Activated T-helper 9 cell treated with anti-CD3 and anti-CD28 coated beads, Interleukin-2, amount 50 U/mL, for 16 hours (primary cell): ENCODE measurements at places on chromosomes 12 and 14.

DNA sequence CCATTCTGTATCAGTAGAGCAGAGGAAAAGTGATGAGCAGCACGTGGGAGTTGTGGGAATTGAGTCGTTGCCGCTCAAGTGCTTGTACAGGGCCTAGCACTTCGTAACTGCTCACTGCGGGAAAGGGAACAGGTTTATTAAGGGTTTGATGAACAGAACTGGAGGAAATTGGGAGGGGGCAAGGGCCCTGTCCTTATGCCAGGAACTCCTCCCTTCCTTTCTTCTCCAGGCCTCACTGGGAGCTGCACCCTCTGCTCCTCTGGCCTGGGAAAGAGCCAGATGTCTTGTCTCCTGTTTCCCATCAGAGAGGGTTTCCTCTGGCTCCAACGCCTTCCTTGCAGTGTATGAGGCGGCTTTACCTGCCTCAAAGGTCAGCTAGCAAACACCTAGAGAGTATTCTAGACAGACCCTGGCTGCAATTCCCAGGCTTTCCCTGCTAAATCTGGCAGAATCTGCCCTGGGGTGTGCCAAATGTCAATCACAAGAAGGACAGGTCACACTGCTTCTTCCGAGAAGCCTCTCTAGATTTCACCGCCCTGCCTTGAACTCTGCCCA, 78.4 kb downstream of the NTF3 start:
- DNase-seq, result no peak

DNA sequence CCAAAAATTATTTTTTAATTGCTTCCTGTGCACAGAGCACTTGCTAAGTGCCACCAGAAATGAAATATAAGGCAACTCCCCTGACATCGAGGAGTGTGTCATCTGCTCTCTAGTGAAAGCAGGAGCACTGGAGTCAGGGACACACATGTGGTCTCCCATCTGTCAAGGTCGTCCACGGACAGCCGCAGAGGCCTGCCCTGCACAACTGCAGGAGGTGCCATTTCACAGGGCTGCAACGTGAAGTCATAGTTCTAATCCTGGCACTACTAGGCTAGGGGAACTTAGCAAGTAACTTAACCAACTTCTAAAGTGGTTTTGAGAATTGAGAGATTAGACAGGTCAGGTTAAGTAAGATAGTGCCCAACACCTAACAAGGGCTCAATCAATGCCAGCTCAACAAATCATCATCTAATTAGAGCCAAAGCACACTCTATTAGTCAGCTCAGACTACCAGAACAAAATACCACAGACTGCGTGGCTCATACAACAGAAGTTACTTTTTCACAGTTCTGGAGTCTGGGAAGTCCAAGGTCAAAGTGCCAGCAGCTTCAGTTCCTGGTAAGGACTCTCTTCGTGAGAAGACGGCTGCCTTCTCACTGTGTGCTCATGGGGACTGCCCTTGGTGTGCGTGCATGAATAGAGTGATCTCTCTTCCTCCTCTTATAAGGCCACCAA, 30.7 kb downstream of the FOXN3 start:
- DNase-seq, result no peak

DNA sequence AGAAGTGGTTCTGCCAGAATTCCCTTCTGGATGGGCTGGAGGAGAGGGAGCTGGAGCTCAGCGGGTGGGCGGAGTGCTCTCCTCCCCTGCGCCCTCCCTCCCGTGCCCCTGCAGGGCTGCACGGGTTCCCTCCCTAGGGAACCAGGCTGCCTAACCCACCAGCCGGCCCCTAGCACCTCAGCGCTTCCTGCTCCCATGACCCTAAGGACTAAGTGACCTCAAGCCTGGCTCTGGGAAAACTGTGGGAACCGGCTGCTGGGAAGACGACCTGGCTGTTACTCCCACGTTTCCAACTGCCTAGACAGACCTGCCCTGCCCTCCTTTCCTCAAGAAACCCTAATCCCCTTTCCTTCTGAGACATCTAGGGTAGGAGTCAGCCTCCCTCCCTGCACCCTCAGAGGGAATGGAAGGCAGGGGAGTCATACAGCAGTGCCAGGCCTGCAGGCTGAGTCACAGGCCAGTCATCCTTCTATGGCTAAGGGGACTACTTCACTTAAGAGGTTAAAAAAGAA, 31.5 kb downstream of the SLC6A12 start:
- DNase-seq, result no peak

GRCh38 chr12:57776247-57776587, 3.8 kb downstream of the EEF1AKMT3 start:
- DNase-seq, result no peak

DNA sequence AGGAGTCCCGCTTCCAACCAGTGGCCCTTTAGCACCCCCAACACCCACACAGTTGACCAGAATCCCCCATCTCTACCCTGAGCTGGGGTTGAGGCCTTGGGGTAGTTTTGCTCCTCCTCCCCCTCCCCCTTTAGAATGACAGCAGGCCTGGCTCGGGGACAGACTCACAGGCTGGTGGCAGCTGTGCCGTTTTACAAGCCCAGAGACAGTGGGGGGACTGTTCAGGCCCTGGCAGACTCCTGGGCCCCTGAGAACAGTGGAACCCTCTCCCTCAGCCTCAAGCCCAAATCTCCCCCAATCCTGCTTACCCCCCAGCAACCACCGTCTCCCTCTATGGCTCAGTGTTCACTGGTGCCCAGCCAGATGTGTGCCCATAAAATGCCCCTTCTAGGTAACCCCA, 10.1 kb downstream of the TMEM119 start:
- no peak for DNase-seq

DNA sequence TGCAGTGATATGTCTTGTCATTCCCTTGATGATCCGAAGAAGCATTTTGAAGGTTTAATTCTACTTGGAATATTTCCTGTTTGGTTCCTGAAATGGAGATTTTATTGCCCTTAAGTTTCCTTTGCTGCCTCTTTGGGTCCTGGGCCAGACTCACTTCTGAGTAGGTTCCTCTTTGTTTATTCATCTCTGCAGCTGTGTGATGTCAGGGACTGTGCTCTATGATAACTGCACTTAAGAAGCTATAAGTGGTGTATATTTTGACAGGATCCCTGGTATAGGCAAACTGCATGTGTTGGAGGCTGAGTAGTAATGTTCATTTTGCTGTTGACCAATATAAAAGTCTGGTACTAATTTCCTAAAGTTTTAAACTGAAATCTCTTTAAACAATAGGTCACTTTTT, at the start of gene KLRC4:
Gene KLRC4, minus strand, starts transcription at position 366 of the 400 bp plus-strand sequence. Its CDS starts 182 bp downstream, at position 184.
- no peak for DNase-seq

GRCh38 chr14:72554994-72555608, 338.8 kb downstream of the DPF3 start:
- no peak for DNase-seq

DNA sequence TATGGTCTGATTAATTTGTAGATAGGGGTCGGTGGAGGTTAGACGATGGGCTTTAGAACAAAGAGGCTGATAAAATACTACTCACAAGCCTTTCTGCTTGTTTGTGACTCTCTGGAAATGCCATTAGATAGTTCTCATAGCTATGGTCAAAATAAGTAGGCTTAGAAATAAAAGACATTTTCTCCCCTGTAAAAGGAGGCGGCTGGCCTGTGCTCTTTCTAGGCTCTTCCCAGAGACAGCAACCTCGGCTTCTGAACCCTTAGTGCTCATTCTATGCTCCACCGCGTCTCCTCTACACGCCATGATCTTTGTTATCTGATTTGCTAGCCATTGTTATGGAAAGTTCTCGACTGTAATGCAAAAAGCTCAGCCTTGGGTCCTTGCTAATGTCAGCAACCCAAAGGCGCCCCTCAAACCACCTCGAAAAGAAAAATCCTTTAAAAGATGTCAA, 64.5 kb downstream of the CRADD start:
- no peak for DNase-seq

DNA sequence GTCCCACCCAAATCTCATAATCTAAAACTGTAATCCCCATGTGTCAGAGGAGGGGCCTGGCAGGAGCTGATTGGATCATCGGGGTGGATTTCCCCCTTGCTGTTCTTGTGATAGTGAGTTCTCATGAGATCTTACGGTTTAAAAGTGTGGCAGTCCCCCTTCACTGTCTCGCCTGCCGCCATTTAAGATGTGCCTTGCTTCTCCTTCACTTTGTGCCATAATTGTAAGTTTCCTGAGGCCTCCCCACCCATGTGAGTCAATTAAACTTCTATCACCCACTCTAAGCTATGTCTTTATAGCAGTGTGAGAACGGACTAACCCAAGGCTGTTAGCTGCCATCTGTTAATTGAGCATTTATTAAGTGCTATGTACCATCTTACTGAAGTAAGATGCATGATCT, 105.1 kb downstream of the PTPN11 start:
- no peak for DNase-seq

DNA sequence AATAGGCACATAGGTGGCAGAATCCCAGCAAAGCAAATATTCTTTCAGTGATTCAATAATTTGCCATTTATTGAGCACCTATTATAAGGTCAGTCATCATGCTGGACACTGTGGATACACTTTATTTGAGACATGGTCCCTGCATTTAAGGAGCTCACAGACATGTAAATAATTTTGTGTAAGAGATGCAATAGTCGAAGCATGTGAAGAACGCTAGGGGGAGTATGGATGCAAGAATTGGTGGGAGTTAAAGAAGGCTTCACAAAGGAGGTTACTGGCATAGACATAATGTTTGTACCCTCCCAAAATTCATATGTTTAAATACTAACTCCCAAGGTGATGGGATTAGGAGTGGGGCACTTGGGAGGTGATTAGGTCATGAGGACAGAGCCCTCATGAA, 260.6 kb upstream of the GARIN6 start:
- no peak for DNase-seq

DNA sequence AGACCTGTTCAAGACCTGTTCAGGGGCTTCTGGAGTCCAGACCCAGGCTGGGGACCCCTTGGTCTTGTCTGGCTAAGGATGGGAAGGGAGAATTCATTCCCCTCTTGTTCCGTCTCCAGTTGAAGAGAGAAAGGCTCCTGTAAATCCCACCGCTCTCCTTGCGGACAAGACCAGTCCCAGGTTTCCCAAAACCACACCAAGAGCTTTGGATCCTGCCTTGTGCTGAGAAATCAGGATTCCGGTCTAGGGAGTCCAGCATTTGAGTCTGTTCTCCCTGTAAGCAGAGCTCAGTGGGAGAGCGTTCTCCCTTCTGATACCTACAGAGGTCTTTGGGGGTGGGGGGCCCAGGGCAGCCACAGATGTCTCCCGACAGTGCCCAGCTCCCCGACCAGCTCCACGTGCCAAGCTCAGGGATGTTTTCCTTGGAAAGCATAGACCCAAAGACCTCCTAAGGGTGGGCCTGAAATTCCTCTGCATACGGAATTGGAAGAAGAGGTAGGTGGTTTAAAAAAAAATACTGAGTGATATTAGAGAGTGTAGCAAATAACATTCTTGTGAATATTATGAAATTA, 1.9 kb downstream of the HOXC13 start:
- DNase-seq, result no peak

DNA sequence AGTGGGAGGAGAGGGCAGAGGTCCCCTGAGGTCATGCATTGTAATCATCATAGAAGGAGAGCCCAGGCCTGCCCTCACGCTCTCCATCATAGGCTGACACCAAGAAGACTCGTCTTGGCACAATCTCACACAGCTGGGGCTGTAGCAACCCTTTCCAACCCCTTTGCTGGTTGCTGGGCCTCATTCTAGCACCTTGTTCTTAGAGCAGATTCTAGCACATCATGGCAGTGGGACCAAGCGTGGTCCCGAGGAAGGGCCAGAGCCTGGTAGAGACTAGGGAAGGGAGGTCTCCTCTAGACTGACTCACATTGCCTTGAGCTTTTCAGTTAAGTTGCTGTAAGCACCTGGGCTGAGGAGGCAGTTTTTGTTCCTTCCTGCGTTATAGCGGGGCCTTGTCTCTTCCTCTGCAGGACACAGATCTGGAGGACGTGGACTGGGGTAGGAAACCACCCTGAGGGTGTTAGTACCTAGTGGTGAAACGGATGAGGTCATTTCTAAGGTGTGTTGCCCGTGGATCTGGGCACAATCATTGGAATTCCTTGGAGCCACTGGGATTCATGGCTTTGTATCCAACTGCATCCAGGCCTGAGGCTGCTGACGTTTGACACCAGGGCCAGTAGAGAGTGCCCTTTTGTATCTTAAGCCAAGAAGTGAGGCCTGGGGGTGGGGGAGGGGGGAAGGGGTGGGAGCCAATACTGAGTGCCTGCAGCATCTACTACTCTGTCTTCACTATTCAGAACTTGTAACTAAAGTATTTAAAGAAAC, 19.9 kb downstream of the RPS6KL1 start:
- DNase-seq, result no peak

GRCh38 chr12:26058818-26059217, 66.0 kb downstream of the BHLHE41 start:
- DNase-seq, result no peak

GRCh38 chr14:96735526-96735925, 61.7 kb upstream of the VRK1 start:
- no peak for DNase-seq

GRCh38 chr14:89190765-89191513, 226.1 kb downstream of the FOXN3 start:
- DNase-seq, result no peak

- DNase-seq, result no peak
Observed at GRCh38 chr14:79841433-79841832, 369.9 kb downstream of the DIO2 start.

DNA sequence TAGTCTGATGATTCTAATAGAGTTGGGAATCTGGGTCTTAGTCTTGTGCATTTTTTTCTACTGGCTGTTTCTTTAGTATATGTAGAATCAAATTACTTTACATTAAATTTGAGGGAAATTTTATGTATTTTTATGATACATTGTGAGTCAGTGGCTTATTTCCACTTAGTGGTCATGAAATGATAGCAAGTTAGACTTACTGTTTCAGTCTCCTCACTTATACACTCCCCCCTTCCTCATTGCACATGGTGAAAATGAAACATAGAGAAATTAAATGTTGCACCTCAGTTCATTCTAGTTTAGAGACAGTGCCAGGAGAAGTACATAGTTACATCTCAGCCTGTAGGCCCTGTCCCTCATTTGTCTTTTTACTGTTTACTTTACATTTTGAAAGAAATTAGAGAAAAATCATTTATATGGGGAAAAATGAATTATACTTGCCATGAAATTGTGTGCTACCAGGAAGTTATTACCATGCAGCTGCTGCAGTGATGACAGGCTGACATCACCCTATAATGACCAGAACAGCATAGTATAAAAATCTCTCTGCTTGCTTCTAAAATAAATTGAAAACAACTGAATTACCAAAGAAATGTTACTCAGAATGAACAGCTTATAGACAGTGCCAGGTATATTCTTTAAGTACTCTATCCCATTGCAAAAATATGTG, 113.2 kb downstream of the TRMT5 start:
- DNase-seq, result no peak
